Posterior vena cava (tissue), 2 donors: ENCODE measurements at places on chromosomes 6 and 20. TPM values are rescaled to one million over a fixed set of nuclear protein-coding genes. Genes with fewer than 3 reads are reported as not detected.

DNA sequence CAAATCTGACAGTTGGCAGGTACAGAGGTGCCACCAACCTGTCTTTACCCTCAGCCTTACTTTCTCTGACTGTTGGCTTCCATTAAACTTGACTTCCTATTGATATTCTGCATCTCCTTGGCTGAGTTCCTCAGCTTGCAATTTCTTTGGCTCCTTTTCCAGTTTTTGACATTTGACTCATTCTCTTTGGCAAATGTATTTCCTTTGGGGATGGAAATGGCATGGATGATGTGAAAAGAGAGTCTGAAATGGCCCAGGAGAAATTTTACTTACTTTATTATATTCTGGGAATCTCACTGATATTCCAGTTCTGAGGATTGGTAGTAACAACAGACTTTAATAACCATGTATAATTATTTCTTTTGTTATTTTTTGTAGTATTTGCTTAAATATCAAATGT is 255.2 kb downstream of the CD109 start:
- no peak for DNase-seq

- no peak for DNase-seq
Observed at GRCh38 chr20:10074513-10074912, 39.7 kb downstream of the ANKEF1 start.

DNA sequence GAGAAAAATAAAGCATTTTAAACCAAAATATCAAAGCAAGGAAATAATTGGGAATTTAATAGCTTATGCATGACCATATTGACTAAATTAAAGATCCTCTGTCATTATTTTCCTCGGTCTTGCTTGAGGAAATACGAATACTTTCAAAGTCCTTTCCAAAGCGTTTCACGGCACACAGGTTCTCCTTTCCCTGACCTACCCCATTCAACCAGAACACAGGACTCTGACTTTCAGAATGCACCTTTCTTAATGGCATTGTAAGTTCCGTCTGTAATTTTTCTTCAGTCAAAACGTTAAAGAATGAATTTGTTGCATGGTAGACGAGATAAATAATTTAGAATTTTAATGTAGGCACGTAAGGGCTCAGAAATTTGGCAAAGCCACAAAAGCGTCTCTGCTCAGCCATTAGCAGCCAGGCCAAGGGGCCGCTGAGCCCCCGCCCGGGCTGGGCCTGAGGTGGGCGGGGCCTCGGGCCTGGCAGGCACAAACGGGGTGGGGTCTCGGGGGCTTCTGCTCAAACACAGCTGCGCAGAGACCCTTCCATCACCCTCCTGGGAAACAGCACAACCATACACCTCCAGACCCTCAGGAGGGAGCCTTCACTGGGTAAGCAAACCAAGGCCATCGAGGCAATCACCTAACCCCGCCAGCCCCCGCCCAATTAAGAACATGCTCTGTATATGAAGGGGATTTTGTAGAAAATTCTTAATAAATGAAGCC is 3.4 kb downstream of the NEDD9 start:
- no peak for DNase-seq

DNA sequence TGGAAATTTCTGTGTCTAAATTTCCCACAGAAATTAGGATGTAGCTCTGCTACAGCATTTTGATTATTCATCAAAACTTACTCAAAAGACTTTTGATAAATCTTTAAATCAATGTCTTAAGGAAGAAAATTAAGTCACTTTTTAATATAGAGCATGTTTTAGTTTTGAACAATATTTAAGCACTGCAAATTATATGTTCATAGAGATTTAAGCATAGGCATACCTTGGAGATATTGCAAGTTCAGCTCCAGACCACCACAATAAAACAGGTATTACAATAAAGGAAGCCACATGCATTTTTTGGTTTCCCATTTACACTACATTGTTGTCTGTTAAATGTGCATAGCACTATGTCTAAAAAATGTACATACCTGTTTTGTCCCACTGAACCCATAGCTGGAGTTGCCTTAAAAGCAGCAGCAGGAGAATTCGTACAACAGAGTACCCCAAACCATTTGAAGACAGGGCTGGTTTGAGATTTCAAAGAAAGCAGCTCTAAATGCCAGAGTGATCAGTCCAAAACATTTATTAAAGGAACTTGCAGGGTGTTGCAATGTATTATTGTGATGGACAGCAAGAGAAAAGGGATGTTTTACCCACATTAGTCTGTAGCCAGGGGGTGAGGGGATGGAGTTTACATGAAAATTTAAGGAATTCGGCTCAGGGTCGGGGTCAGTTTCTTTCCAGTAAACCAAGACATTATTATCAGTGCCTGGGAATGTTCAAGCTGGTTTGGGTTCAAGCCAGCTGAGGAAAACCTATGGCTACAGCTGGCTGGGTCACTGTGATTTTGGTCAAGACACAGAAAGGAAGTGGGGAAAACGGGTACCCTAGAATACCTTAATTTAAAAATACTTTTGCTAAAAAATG is 6.3 kb upstream of the LOC128125822 start:
- DNase-seq, result no peak

DNA sequence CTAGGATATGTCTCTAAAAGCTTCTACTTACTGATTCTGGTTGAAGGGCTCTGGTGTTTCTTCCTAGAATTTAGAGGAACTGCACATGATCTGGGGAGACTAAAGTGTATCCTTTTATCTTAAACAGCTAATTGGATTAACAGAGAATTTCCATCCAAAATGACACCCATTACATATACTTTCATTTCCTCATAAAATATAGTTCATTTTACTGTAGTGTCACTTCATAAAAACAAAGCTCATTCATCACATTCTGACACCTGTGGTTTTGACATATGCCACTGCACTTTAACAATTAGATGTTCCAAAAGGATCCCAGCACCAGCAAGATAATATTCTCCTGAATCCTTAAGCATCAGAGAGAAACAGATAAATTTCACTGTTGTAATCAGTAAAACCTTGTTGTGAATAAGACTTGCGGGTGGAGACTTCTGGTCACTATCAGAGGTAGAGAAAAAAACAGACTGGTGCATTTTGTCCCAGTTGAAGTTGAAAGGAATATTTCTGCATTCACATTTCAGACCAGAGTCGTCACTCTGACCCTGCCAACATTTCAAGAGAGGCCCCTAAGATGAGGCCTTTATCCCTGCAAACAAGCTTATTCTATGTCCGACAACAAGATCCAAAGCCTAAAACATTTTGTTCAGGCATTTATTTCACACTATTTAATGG is 175.3 kb upstream of the BMP5 start:
- no peak for DNase-seq

DNA sequence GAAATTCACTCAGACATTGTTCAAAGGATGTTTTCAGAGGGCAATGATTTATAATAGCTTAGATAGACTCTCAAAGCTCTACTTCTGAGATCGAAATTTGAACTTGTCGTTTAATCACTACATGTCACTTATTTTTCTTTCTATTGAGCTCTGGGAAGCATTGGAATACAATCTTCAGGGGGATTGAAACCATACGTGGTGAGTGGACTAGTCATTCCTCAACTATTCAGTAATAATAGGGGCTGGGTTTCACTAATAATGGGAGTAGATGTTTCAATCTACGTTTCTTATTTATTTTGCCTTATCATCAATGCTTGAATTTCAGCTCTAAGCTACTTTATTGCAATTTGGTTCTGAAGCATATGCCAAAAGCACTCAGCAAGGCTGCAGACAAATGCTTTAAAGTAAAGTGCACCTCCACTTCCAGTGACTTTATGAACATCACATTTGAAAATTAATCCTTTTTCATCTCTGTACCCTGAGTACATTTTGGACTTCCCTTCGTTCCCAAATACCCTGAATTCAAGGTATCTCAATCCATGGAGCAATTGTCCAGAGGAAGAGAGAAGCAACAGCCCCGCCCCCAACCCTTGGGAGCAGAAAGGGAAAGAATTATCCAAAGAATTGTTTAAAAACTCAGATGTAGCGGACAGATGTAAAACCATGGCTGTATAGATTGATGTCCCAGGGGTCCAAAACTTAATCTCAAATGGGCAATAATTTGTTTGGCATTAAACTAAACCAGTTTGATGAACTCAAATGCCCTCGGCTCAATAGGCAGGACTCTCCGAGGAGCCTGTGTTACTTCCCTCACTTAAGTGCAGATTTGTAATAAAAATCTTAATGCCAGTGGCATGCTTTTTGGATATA is 68.1 kb downstream of the HFE start:
- no peak for DNase-seq

- DNase-seq, result no peak
Observed at GRCh38 chr6:117267766-117268534, 2.6 kb downstream of the VGLL2 start.

DNA sequence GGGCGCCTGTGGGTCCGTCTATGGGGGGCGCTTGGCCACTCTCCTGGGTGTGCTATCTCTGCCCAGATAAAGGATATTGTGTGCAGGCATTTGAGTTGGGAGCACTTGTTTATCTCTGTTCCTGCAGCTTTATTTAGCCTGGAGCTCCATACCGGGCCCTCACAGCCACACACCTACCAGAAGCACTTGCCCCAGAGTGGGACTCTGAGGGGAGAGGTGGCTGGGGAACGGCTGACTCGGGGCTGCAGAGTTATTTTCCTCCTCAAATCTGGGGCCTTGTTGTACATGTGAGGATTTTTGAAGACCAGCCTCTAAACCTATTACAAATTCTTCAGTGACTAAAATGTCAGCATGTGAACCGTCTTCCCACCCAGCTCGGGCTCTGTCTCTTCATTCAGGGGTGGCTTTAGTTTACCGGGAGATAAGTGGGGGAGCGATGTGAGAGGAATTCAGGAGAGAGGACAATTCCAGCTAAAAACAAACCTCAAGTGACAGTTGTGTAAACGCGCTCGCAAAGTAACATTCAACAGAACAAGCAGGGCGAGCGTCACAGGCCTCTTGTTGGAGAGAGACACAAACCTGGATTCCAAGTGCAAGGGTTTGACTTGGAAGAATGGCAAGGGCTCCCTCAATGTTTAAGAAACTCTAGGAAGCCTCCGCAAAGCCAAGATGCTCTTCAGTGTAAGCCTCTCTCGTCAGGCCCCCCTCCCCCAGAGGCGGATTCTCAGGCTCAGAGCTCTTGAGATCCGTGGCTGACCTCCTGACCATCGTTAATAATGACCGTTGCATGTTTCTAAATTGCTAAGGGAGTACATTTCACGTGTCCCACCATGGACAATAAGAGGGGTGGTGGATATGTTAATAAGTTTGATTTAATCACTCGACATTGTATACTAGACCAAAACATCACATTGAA is 548.9 kb downstream of the QKI start:
- no peak for DNase-seq

DNA sequence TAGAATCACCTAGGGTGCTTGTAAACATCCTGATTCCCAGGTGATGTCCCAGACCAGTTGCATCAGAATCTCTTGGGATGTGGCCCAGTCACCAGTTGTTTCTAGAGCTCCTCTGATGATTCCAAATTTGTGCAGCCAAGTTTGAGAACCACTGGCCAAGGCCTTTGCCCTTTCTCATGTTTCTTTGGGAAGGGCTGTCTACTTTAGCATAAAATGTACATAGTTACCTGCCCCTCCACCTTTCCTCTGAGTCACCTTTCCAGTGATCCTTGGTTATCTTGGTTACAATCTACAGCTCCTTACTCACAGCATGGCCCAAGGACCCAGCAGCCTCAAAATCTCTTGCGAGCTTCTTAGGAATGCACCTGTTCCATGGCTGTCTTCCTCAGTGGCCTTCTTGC is 266.4 kb upstream of the PRND start:
- DNase-seq, result no peak

GRCh38 chr20:8425802-8426201 is 293.7 kb downstream of the PLCB1 start:
- no peak for DNase-seq

The GRIK2 gene
- total RNA-seq, result 1.5 TPM

The HEBP2 gene
- total RNA-seq, result 78.9 TPM
